ENCODE measurements at places on chromosomes 5 and 9.

GRCh38 chr5:128579639-128580038 is 41.6 kb upstream of the FBN2 start:
- DNase-seq, result no peak

GRCh38 chr9:78973907-78974306 is 597.9 kb upstream of the TLE4 start:
- DNase-seq, result no peak

DNA sequence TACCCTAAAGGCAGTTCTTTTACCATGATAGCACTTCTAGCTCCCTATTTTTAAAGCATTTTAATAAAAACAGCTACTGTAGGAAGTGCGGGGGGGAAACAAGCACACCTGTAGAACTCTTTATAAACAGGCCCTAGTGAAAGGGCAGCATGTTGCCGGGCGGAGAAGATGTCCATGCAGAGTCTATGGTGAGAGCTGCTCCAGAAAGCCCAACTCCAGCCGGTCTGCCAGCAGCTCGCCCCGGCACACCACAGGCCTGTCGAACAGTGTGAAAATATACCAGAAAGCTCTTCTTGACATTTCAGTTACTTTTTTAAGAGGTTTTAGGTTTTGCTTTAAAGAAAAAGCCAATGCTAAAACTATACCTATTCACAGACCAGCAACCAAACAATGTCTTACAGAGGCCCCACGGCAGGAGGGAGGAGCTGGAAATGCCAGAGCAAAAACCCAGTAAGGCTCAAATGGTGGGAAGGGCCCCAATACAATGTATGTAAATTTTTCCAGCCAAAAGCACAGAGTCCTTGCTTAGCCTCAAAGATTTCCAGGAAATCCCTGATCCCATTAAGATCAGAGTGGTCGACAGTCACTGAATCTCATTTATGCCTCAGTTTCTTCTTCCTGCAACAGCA is 121.2 kb downstream of the SAXO1 start:
- no peak for DNase-seq

DNA sequence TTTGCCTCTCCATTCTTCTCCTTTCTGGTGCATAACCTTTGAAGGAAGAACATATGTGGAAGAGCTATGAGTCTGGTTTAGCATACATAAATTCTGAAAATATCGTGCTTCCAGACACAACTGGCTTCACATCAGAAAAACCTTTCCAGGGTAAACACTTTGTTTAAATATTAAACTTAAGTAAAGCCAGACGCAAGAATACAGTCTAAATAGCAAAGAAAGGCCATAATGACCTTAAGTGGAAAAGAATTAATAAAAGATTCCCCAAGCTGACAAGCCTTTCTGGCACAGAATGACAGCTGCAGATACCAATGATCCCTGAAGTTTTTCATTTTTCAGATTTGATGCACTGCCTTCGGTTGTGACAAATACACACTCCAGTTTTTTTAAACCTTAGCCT is 13.5 kb upstream of the TSSK1B start:
- DNase-seq, result no peak

DNA sequence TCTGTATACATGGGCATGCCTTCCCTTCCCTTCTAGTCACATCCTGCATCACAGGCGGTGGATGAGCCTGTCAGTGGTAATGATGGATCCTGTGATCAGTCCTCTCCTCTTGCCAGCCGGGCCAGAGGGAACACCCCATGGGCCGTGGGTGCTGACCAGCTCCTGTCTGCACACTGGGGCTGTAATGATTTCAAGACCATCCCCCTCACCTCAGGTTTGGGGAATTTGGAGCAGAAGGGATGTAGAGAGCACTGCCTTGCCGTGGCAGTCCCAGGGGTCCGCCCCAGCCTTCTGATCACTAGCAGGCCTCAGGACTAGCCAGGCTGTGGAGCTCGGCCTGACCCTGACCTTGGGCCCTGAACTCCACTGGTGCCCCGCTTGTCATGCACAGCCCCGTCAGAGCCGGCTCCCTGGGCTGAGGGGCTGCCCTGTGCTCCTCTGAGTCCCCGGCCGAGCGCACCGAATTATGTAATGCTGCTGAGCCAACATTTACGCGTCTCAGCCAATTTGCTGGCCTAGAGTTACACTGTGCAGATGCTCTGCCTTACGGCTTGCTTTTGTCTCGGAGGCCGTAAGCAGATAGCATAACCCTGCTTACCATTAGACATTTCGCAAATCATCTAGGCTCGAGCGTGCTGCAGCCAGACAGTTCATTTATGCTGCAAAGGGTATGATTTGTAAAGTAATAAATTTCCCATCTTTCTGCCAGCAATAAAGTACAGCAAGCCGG is 155.3 kb downstream of the MACROH2A1 start:
- peak; percentile 81 for DNase-seq

All from G401 (cell line).